ENCODE measurements at places on chromosomes 3 and 15.

- DNase-seq = no peak
- no peak overlapping the region for H3K4me3 ChIP-seq
- no peaks in the 10 kb centered on the region for H3K36me3 ChIP-seq
Measured at GRCh38 chr15:86237111-86237500, 157.4 kb downstream of the AGBL1 start.

DNA sequence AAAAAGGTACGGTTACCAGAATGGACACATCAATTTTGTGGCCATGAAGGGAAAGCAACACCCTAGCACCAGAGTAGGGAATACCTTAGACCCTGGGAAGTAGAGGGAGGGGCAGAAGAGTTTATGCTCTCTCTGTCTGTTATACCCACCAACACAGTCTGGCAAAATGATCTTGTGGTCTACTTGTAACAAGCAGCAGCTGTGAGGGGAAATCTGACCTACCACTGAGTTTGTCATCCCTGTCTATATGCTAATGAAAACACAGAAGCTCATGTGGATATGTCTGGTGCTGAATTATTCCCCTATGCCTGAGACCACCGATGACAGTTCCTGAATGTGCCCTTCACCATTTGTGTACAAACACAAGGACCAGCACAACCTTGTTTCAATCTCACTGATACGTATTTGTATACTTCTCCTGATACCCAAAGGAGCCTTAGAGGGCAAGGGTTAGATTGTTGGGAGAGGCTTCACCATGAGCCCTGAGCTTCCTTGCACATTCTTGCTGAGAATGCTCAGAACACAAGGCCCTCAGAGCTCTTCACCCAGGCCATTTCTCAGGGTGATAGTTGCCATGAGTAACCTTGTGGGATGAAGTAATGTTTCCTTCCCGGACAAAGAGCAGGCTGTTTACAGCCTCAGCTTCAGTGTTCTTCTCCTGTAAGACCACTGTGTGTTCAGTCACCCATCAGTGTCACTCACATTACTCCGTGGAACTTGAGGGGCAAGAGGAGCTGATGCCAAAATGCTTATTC, 24.7 kb upstream of the ZNF639 start:
- DNase-seq = no peak
- H3K27me3 ChIP-seq = no peaks in the 10 kb centered on the region
- no peaks in the 10 kb centered on the region for H3K36me3 ChIP-seq
- no peak overlapping the region for H3K4me3 ChIP-seq
- H3K27ac ChIP-seq = no peak overlapping the region

DNA sequence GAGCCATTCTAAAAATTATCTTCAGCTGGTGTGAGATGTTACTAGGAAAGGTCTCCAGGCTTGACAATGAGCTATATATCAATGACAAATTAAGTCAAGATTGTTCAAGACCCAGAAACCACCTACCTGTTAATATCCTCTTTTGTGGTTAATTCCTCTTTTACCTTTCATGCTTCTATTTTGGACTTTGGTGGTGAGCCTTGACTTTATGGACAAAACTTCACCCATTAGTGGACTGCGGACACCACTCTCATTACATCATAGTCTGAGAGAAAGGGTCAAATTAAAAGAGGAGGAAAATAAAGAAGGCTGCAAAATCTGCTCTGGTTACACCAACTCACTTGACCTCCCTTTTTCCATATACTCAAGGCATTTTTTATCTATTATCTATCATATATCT, 271.5 kb upstream of the TTC14 start:
- DNase-seq = no peak
- no peaks in the 10 kb centered on the region for H3K27me3 ChIP-seq
- no peaks in the 10 kb centered on the region for H3K4me1 ChIP-seq
- no peak overlapping the region for H3K4me3 ChIP-seq
- H3K27ac ChIP-seq = no peak overlapping the region

DNA sequence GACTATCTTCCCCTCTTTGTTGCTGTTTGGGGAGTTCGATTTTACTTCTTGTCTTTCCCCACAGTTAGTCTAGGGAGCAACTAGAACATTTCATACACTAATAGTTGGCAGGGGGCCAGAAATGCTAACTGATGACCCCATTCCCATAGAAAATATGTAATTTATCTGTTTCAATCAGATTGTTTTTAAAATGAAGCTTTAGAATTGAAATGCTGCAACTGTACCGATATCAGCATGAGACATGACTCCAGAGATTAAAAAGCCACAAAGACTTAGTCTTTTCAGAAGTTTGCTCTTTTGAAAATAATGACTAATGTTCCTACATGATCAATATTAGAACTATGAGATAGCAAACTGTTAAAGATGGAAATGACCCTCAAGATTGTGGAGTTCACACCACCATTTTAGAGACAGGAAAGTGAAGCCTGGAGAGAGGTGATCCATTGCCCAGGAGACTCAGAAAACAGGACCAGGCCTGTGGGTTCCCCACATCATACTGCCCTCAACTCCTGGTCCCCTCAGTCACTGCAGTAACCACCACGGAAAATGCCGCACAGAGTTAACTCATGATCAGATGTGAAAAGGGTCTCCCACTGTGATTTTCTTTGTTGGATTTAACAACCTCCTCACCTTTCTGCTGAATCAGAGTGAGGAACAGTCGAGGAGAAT, 130.3 kb downstream of the CHDH start:
- no peaks in the 10 kb centered on the region for H3K4me1 ChIP-seq
- H3K4me3 ChIP-seq = no peak overlapping the region
- H3K27ac ChIP-seq = no peak overlapping the region

DNA sequence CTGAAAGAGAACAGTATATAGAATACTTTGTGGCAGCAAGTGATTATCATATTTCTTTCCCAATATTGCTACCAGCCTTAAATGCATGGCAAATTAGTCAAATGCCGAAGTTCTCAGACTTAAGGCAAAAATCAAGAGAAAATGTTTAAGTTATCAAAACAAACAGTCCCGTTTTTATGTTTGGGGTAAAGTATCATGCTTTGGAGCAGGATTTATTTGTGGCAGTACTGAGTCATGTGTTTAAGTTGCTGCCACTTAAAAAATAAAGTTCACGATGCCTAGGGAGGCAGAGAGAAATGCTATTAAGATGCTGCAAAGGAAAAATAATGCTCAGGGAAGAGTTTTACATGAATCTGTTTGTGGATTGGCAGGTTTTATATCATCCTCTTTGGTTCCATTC, 417.4 kb upstream of the MDFIC2 start:
- no peak overlapping the region for H3K27ac ChIP-seq
- H3K4me1 ChIP-seq = no peaks in the 10 kb centered on the region
- DNase-seq = no peak
- no peaks in the 10 kb centered on the region for H3K36me3 ChIP-seq

DNA sequence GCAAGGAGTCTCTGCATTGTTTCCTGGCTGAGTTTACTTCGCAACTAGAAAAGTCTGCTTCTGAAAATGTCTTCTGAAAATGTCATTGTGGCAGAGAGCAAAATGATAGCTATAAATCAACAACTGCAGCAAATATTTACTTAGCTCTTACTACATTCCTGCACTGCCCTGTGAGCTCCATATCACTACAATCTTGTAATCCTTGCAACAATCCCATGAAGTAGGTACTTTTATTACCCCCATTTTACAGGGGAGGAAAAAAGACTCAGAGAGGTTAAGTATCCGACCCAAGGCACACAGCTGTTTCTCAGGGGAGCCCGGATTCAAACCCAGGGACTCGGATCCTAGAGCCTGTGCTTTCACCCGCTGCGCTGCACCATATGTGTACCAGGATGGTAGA, 34.2 kb upstream of the SPTBN5 start:
- H3K4me1 ChIP-seq = peaks cover 22% of the 10 kb centered on the region
- H3K27me3 ChIP-seq = no peaks in the 10 kb centered on the region
- H3K36me3 ChIP-seq = peaks cover 6% of the 10 kb centered on the region
- no peak overlapping the region for H3K4me3 ChIP-seq
- DNase-seq = no peak

DNA sequence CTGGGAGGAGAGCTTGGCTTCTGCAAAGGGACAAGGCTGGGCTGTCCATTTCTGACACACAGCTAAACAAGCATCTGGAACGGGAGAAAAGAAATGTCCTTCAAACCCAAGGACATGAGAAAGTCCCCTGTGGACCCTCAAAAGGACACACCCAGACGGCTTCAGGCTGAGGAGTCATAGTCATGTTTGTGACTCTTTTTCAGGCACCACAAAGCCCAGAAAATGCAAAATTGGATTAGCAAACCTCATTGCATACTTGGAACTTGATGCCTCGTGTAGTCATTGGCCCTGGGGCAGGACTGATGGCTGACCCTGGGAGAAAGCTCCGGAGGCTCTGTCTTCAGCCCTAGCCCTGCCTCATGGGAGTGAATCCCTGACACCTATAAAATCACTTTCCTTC, 21.5 kb downstream of the FAM174B start:
- no peak for DNase-seq
- no peaks in the 10 kb centered on the region for H3K4me1 ChIP-seq
- no peaks in the 10 kb centered on the region for H3K36me3 ChIP-seq
- H3K27ac ChIP-seq = no peak overlapping the region
- H3K27me3 ChIP-seq = no peaks in the 10 kb centered on the region

DNA sequence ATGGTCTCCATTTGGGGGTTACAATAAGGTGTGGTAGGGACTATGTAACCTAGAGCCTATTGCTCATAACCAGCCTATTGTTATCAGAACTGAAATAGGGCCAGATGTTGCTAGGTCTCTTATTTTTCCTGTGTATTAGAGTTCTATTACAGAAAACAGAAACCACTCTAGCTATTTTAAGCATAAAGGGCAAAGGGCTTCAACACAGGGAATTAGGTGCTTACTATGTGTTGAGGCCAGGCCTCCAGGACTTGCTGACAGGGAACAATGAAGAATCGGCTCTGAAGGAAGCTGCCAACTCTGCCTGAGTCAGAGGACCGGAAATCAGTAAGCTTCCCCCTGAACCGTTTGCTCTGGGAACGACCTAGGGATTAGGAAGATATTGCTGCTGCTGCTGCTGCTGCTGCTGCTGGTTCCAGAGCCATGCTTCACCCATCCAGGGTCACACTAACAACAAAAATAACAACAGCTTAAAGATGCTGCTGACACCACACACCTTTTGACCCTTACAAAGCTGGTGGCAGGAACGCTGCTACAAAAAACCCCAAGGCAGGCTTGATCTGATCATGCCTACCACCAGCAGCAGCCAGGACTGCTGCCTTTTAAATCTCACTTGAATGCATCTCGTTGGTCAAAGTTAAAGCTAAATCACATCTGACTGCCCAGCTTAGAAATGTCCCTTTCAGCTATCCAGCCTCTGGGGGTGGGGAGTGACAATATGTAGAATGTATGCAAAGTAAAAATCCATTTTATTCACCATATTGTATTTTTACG, 276.9 kb upstream of the IL12A start:
- H3K27ac ChIP-seq = no peak overlapping the region
- no peak overlapping the region for H3K4me3 ChIP-seq
- no peaks in the 10 kb centered on the region for H3K36me3 ChIP-seq
